ENCODE measurements at places on chromosomes 1 and 21. TPM values are rescaled to one million over a fixed set of nuclear protein-coding genes. Genes with fewer than 3 reads are reported as not detected.

RPS6KC1 gene
- 21.1 TPM for total RNA-seq

ELAPOR1 gene
- 2.1 TPM for total RNA-seq

SLC35F3 gene
- 0.70 TPM for total RNA-seq

AK4 gene
- total RNA-seq: 123 TPM

CYP4Z1 gene
- total RNA-seq: not detected

DDR2 gene
- total RNA-seq: 1.7 TPM

SYCP1 gene
- 0.24 TPM for total RNA-seq

GUCA2A gene
- not detected for total RNA-seq

RGS8 gene
- 2.5 TPM for total RNA-seq

ADGRL4 gene
- total RNA-seq: 1.3 TPM

FABP3 gene
- 19.3 TPM for total RNA-seq

UBE2U gene
- not detected for total RNA-seq

Measured in GM23338 (cell line).